Thyroid gland (tissue), 4 donors: ENCODE measurements at places on chromosomes 12 and 14. TPM values are rescaled to one million over a fixed set of nuclear protein-coding genes. Genes with fewer than 3 reads are reported as not detected.

The ARHGEF40 gene
- total RNA-seq: 28.1 TPM

The EGLN3 gene
- 11.4 TPM for total RNA-seq

DNA sequence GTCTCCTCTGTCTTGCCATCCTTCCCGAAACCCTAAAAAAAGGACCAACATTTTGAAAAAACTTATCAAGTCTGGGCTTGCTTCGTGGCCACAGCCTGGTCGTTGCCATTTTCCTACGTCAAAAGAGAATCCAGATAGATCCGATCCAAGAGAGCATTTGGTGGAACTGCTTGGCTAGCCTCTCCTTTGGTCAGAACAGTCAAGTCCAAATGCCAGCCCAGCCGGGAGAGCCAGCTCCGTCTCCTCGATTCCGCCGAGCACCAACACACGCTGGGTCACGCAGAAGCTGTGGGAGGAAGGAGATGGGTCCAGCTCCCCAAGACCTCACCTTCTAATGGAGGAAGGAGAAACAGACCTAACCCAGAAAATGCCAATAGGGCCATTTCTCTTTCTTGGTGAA is 9.3 kb upstream of the PRIMA1 start:
- no peak overlapping the region for H3K4me3 ChIP-seq
- no peaks in the 10 kb centered on the region for H3K4me1 ChIP-seq
- H3K27me3 ChIP-seq: no peaks in the 10 kb centered on the region
- no peaks in the 10 kb centered on the region for H3K36me3 ChIP-seq
- no peak for DNase-seq

DNA sequence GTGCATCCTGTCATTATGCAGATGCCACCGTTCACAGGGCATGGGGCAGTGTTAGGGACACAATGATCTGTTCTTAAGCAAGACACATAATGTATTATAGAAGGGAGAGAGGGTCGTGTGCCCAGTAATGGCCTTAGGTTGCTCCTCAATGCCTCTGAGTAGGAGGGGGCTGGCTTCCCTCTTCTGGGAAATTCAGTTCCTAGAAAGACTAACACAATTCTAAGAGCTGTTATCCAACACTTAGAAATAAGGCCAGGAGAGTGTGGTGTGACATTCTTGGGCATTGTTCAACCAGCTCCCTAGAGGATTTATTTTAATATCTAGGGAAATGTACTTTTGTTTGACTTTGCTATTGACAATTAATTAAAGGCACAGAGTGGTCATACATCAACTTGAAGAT is 118.5 kb downstream of the ADCK1 start:
- H3K27me3 ChIP-seq: no peaks in the 10 kb centered on the region
- H3K4me3 ChIP-seq: no peak overlapping the region
- H3K4me1 ChIP-seq: no peaks in the 10 kb centered on the region
- DNase-seq: no peak

DNA sequence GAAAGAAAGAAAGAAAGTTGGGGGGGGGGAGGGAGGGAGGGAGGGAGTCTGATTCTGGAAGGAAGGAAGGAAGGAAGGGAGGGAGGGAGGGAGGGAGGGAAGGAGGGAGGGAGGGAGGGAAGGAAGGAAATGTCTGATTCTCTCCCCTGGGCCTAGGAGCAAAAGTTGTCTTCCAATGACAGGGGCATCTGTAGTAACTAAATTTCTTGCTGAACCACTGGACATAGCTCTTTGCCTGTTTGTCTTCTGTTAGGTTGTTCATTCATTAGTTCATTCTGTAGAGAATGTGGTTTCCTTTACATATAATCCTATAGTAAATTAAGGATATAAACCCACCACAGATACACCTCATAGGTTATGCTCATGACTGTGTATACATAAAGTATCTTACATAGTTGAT is 59.9 kb downstream of the GPR68 start:
- no peak overlapping the region for H3K27ac ChIP-seq
- H3K4me3 ChIP-seq: no peak overlapping the region
- H3K4me1 ChIP-seq: no peaks in the 10 kb centered on the region
- no peak for DNase-seq
- peaks cover 21% of the 10 kb centered on the region for H3K36me3 ChIP-seq

The FAM186B gene
- 1.1 TPM for total RNA-seq

DNA sequence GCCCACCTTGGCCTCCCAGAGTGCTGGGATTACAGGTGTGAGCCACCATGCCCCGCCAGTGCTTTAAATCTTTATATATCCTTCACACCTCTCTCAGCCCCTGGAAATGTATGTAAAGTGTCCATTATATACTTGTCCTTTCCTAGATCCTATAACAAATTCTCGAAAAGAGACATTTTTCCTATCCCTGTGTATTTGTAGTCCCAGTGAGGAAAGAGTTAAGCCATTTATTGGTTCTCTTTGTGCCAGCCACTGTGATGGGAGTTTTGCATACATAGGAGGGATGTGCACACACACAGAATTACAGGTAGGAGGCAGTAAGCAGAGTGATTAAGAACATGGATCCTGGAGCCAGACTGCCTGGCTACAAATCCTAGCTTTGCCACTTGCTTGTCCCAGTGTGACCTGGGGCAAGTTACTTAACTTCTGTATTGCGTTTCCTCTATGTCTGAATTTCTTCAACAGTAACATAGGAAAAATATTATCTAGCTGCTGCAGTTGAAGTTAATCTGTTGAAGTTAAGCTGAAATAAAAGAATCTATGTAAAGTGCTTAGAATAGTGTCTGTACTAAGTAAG is 2.1 kb upstream of the RABGGTA start:
- no peak overlapping the region for H3K27ac ChIP-seq
- no peaks in the 10 kb centered on the region for H3K27me3 ChIP-seq
- H3K4me1 ChIP-seq: peaks cover 18% of the 10 kb centered on the region
- H3K4me3 ChIP-seq: no peak overlapping the region

DNA sequence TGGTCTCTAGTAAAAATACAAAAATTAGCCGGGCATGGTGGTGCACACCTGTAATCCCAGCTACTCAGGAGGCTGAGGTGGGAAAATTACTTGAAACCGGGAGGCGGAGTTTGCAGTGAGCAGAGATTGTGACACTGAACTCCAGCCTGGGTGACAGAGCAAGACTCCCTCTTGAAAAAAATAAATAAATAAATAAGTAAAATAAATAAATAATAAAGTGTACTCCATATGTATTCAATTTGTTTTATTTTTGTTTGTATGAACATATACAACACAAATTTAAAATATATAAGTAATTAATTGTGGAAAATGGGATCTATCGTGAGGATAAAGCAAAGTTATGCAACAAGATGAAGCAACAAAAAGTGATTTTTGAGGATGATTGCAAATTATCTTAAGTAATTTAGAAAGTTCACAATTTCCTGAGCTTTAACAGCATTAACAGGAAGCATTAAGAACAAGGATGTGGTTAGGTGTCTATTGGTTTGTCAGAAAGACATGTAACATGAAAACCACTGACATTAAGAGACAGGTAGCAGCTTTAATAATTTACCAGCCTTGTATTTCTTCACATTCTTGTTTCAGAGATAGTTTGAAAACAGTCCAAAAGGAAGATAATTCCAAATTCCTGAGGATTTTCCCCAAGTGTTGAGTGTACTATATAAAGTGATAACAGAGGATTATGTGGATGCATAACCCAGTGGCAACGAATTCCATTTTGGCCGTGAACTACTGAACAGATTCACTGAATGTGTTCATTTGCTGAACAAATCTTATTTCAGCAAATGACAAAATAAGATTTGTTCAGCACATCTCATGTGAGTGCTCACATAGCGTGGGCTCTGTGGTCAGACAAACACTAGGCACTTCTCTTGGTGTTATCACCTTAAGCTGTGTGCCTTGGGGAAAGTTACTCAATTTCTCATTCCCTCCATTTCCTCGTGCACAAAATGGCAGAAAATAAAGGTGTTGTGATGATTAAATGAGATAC is 68.6 kb upstream of the RESF1 start:
- H3K4me1 ChIP-seq: no peaks in the 10 kb centered on the region
- H3K27me3 ChIP-seq: no peaks in the 10 kb centered on the region
- H3K4me3 ChIP-seq: no peak overlapping the region
- no peak for DNase-seq

- H3K4me3 ChIP-seq: no peak overlapping the region
- H3K27ac ChIP-seq: no peak overlapping the region
- peaks cover 3% of the 10 kb centered on the region for H3K36me3 ChIP-seq
- no peaks in the 10 kb centered on the region for H3K27me3 ChIP-seq
- DNase-seq: no peak
These were observed 115.8 kb downstream of the GCH1 start for GRCh38 chr14:54786838-54787237.

The FLRT2 gene
- 9.3 TPM for total RNA-seq

The BEGAIN gene
- total RNA-seq: 0.22 TPM

- peaks cover 6% of the 10 kb centered on the region for H3K4me1 ChIP-seq
- no peak overlapping the region for H3K27ac ChIP-seq
- H3K27me3 ChIP-seq: peaks cover 1% of the 10 kb centered on the region
- H3K4me3 ChIP-seq: no peak overlapping the region
These were observed 9.2 kb downstream of the ARHGAP9 start for GRCh38 chr12:57470286-57470969.
